Skeletal muscle cell (primary cell): ENCODE measurements at places on chromosomes 5 and 9.
A peak's percentile ranks its signal among the peaks of the same experiment; 100 is the strongest.

- peak; percentile 55 for DNase-seq
These were observed 3.3 kb upstream of the PAIP1 start for GRCh38 chr5:43560128-43560527.

DNA sequence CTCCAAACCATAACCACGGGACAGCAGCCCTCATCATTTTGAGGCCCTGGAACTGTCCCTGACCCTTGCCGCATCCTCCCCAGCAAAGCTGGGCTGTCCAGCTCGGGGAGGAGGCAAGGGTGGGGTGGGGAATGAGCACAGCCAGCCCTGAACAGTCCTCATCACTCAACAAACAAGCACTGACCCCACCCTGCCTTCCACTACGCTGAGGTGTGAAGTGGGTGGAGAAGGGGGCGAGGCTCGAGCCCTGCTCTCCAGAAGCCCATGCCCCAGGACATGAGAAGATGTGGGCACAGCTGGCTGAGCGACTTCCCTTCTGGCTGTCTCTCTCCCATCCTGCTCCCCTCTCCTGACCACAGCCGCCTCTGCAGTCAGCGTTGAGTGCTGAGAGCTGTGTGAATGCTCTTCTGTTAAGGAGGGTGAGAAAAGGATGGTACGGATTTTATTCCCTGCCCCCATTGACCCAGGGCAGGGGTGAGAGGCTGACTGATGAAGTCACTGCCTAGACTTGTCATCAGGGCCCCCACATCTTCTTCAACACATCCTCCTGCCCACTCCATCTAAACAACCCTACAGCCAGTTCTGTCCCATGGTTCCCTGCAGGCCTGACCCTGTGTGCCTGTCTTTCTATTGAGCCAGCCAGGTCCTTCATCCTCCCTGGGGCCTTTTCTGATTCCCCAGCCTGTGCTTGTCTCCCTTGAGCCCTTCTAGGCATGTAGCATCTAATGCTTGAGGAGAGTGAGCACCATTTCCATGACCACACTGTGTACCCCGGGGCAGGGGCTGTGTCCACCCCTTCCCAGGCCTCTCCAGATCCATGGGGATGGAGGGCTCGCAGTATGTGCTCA is 276.0 kb downstream of the FSTL4 start:
- no peak for DNase-seq

GRCh38 chr9:100913257-100913656 is 115.3 kb upstream of the PLPPR1 start:
- no peak for DNase-seq

DNA sequence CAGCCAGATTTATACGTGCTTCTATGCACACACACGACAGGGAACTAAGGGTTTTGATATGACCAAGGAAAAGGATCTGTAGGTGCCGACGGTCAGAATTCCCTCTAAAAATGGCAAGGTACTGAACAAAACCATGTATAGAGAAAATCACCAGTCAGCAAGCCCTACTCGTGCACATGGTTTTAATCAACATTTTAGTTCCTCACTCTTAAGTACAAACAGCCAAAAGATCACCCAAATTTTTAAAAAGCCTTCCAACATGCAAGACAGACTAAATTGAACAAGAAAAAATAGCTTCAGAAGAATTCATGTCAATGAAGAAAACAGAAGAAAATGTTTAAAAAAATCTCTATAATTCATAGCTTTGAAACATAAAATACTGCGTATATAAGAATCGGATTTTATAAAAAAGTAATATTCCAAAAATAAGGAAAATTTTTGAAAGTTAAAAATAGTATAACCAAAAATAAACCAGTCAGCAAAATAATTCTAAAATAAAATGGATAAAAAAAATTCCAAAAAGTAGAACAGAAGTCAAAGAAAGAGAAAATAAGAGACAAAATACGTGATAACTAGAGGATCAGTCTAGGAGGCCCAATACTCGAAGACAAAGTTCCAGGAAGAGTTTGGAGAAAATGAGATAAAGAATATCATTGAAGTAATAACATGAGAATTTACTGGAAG is 43.0 kb upstream of the KCNV2 start:
- no peak for DNase-seq

DNA sequence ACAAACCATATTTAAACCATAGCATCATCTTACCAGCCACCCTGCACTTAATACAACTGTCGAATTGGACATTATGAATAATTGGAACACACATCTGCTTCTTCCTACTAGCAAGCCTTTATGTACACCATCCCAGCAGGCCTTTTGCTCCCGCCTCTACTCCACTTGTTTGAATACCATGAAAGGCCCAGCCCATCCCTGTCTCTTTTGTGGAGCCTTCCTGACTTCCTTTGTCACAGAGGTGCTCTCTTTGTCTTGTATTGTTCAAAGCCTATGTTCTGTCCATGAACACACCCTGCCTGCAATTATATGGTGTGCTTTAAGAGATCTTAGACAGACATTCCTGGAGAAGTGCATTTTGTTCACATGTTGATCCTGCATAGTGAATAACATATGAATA is 465.7 kb downstream of the DIRAS2 start:
- DNase-seq: no peak

DNA sequence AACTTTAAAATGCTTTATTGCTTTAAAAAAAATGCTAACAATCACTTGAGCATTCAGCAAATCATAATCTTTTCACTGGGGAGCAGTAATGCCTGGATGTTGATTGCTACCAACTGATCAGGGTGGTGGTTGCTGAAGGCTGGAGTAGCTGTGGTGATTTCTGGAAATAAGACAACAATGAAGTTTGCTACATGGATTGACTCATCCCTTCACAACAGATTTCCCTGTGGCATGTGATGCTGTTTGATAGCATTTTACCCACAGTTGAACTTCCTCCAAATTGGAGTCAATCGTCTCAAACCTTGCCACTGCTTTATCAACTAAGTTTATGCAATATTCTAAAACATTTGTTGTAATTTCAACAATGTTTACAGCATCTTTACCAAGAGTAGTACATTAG is 83.3 kb downstream of the MLLT3 start:
- DNase-seq: no peak

GRCh38 chr5:92019376-92019990 is 636.4 kb upstream of the ARRDC3 start:
- DNase-seq: no peak

GRCh38 chr5:155461304-155461703 is 447.7 kb downstream of the KIF4B start:
- DNase-seq: no peak

DNA sequence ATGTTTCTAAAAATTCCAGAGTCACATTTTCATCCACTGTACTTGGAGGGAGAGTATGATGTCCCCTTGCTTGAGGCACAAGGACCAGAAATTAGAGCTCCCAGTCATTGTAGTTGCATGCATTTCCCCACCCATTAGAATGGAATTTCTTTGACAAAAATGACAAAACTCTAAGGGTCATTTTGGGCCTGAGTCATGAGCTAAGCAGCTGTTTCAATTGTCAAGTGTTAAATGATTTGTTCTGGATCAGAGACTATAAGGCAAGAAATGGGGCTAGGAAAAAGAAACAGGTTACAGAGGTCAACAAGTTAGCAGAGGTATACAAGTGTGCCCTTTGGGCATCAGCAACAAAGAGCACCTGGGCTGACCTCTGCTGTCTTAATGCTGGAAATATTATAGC is 131.2 kb upstream of the IQGAP2 start:
- no peak for DNase-seq

- DNase-seq: no peak
These were observed 347.6 kb downstream of the EBF1 start for GRCh38 chr5:158751961-158752655.

DNA sequence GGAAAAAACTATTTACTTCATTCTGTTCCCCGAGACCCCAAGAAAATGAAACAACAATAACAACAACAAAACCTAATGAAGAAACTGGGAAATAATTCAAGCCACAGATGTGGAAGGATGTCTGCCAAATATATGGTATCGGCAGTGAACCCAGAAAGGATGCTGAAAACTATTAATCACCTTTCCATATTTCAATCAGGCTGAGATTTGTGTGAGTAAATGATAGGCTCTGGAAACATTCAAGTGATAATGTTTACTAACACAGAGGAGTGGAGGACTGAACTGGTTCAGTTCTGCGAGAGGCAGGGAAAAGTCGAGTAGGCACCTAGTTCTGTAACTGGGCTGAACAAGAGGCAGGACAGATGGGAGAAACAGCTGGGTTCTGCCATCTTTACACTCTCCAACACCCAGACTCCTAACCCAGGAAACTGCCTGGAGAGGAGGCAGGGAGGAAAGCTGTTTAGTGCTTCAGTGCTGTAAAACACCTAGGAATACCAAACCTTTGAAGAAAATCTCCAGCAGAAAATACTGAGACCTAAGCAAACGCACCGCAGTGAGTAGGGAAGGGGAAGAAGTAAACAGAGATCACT is 96.8 kb upstream of the GNA14 start:
- no peak for DNase-seq

- no peak for DNase-seq
These were observed 998.4 kb upstream of the CTNND2 start for GRCh38 chr5:12902611-12903010.

- no peak for DNase-seq
These were observed 35.6 kb downstream of the TTC39B start for GRCh38 chr9:15271403-15271802.

DNA sequence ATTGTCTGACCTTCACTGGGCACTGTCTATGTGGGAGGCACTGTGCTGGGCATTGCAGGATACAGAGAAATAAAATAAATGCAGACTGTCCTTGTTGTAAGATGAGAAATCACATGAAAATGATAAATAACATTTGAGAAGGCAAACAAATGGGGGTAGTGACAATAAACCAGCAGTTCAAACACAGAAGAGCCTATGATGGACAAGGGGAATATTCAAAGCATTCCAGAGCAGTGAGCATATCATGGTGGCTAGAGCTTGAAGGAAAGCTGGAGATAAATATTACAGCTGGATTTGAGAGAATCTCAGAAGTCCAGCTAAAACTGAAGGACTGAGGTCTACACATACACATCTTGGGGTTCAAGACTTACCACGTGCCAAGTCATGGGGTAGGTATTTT is 209.9 kb downstream of the ASTN2 start:
- no peak for DNase-seq

DNA sequence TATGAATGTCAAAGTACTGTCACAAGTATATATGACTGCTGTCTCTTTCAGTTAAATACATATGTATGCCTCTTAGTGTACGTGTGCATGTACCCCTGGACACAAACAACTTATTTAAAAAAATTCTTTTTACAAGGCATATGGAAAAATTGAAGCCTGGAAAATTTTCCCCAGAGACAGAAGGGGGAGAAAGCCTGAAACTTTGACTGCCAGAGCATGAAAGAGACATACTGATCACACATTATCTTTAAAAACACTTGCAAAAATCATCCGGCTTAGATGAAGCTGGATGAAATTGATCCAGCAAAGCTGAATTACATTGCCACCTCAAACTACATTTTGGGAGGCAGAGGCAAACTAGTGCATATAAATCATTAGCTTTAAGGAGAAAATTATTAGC is 88.0 kb upstream of the NFIB start:
- no peak for DNase-seq

DNA sequence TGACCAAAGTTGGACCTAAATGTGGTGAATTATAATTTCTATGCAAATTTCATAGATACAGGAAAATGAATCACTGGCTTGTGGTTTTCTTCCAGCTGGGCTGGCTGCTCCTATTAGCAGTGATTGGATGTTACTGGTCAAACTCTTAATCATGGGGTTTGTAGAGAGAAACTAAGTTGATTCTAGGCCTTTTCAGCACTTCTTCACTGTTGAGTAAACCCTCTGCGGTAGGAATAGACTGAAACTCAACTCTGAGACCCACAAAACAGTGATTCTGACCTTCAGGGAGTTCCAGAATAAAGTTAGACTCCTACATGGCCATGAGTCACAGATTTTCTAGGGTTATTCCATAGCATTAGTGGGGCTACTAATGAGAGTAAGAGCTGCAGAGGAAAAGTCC is 47.9 kb upstream of the FKTN start:
- peak; percentile 49 for DNase-seq

DNA sequence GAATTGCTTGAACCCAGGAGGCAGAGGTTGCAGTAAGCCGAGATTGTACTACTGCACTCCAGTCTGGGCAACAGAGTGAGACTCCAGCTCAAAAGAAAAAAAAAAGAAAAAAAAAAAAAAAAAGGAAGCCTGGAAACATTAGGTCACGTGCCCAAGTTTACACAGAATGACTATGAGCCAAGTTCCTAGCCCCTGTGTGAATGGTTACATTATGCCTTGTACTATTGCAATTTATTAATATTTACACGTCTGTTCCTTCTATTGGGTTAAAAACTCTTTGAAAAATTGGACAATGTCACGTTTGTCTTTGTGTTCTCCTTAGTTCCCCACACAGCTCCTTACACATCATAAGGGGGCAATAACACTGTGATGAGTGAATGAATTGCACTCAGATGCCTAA is 33.5 kb upstream of the SLC28A3 start:
- no peak for DNase-seq

DNA sequence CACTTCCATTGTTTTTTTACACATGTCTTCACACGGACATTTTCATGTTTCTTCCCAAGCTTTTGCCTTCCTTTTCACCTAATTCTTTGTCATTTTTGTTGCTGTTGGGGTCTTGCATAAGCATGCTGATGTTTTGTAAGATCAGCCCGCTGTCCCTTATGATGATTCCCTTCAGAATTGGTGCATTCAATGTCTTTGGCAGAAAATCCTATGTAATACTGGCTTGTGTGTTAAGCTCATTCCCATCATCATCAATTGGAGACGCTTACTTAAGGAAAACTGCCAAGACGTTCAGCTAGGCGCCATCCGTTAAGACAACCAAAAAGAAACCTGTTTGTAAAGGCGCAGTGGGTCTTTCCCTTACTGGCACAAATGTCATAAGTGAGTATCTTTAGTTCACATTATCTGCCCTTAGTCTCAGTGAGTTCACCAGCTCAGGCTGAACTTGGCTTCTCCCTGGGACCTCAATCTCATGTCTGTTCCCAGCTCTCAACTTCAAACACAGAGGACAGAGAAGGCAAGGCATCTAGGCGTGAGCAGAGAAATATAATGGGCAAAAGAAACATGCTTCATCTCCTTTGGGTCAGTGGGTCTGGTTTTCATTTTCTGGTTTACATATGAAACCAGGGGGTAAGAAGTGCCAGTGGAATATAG is 97.9 kb downstream of the EFNA5 start:
- DNase-seq: no peak

DNA sequence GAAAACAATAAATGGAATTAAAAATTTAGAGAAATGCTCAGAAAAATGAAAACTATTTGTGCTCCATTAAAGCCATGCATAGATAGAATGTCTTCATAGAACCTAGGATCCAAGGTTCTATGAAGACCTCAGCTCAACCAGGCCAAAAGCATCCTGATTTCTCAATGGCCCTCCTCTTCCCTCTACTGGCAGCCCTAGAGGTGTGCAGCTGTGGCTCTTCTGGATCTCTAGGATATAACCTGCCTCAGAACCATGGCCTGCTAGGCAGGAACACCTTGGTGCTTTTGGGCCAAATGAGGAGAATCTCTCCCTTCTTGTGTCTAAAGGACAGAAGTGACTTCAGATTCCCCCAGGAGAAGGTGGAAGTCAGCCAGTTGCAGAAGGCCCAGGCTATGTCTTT is 15.1 kb downstream of the IFNA1 start:
- no peak for DNase-seq

DNA sequence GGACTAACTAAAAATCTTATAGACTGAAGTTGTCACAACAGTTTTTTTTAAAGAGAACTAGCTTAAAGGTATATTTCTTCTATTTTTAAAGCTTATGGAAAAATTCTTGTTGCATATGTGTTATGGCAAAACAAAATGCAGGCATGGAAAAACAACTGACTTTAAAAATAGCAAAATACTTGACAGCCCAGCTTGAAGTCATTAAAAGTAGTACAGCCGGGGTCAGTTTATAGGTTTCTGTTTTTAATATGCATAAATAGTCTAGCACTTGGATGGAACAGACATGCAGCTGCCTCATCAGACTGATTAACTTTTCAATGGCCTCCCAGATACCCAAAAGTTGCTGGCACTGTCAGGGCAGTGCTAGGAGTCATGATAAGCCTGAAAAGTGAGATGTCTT is 22.3 kb upstream of the ARL15 start:
- DNase-seq: no peak
